ENCODE measurements at places on chromosomes 16 and 17.
A peak's percentile ranks its signal among the peaks of the same experiment; 100 is the strongest.

DNA sequence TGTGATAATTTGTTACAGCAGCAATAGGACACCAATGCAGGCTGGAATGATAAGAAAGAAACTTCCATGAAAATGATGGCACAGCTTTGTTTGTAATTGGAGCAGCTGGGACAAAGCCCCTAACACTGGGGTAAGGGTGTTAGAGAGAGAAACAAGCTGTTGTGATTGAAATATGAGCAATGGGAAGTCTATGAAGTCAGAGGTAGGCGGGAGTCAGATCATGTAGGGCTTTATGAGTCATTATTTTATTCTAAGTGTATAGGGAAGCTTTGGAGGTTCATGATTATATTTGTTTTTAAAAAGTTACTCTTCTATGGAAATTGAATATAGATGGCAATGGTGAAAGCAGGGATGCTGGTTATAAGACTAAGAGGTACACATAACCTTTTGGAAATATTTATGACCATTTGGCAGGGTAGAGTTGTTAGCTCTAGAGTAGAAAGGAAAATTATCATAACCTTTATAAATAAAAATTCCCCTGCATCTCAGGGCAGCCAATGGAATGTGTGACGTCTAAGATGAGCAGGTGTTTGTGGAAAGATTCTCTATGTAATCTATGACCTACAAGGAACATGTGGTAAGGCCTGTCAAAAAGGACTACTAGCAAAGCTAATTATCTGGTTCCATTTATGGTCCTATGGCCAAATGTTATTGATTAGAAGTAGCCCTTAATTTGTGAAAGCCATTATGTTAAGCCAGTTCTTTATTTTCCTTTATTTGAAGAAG is 85.6 kb downstream of the KCNJ2 start:
- H3K27ac ChIP-seq: no peak overlapping the region
- no peaks in the 10 kb centered on the region for H3K4me1 ChIP-seq
- no peaks in the 10 kb centered on the region for H3K36me3 ChIP-seq
- no peak for DNase-seq
- no peaks in the 10 kb centered on the region for H3K27me3 ChIP-seq
- no peak overlapping the region for H3K4me3 ChIP-seq

GRCh38 chr17:16529906-16530305 is 37.9 kb upstream of the LRRC75A start:
- DNase-seq: no peak
- H3K27me3 ChIP-seq: no peaks in the 10 kb centered on the region
- H3K4me1 ChIP-seq: peaks cover 1% of the 10 kb centered on the region
- H3K27ac ChIP-seq: no peak overlapping the region

DNA sequence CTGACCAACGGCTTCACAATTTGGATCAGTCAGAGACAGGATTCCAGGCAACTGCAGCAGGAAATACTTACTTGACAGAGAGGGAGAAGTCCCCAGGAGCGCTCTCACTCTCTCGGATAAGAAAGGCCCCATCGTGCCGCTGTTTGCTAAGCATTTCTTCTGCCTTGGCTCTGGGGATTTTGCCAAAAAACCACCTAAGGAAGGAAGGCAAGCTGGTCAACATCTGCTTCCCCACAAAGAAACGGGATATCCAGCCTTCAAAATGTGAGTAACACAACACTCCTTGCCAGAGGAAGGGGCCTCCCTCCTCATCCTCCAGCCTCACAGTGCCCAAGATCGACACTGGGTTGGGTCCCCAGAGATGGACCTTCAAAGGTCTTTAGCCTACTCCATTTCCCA is 36.6 kb upstream of the SLC25A19 start:
- no peaks in the 10 kb centered on the region for H3K36me3 ChIP-seq
- no peaks in the 10 kb centered on the region for H3K27me3 ChIP-seq
- peak overlapping the region; percentile 8 for H3K27ac ChIP-seq
- DNase-seq: no peak
- H3K4me3 ChIP-seq: no peak overlapping the region

GRCh38 chr17:75540923-75541503 is 15.5 kb downstream of the LLGL2 start:
- H3K4me1 ChIP-seq: peaks cover 95% of the 10 kb centered on the region
- no peak for DNase-seq
- H3K36me3 ChIP-seq: peaks cover 5% of the 10 kb centered on the region
- H3K27me3 ChIP-seq: no peaks in the 10 kb centered on the region

GRCh38 chr16:71700831-71701230 is 23.7 kb downstream of the PHLPP2 start:
- no peak for DNase-seq
- H3K36me3 ChIP-seq: no peaks in the 10 kb centered on the region
- no peaks in the 10 kb centered on the region for H3K27me3 ChIP-seq
- no peaks in the 10 kb centered on the region for H3K4me1 ChIP-seq
- H3K27ac ChIP-seq: no peak overlapping the region

- no peaks in the 10 kb centered on the region for H3K36me3 ChIP-seq
- no peak for DNase-seq
- H3K4me3 ChIP-seq: no peak overlapping the region
- no peaks in the 10 kb centered on the region for H3K4me1 ChIP-seq
Observed at GRCh38 chr16:87790292-87791100, 24.7 kb upstream of the KLHDC4 start.

DNA sequence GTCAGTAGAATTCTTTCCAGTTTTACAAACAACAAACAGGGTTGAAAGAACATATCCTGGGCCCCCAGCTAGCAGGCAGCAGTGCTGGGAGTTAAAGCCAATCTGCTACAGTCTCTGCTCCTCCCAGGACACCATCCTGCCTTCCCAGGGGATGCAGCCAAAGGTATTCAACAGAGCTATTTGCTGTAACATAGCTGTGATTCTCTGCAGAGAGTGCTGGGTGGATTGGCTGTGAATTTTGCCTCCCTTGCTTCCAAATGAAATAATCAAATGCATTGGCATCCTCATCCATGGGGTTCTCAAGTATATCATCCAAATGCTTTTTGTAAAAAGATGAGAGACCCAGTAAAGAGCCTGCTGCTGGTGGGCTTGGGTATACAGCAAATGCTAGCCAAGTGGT is 124.3 kb downstream of the NPIPB5 start:
- no peak overlapping the region for H3K4me3 ChIP-seq
- H3K4me1 ChIP-seq: no peaks in the 10 kb centered on the region

DNA sequence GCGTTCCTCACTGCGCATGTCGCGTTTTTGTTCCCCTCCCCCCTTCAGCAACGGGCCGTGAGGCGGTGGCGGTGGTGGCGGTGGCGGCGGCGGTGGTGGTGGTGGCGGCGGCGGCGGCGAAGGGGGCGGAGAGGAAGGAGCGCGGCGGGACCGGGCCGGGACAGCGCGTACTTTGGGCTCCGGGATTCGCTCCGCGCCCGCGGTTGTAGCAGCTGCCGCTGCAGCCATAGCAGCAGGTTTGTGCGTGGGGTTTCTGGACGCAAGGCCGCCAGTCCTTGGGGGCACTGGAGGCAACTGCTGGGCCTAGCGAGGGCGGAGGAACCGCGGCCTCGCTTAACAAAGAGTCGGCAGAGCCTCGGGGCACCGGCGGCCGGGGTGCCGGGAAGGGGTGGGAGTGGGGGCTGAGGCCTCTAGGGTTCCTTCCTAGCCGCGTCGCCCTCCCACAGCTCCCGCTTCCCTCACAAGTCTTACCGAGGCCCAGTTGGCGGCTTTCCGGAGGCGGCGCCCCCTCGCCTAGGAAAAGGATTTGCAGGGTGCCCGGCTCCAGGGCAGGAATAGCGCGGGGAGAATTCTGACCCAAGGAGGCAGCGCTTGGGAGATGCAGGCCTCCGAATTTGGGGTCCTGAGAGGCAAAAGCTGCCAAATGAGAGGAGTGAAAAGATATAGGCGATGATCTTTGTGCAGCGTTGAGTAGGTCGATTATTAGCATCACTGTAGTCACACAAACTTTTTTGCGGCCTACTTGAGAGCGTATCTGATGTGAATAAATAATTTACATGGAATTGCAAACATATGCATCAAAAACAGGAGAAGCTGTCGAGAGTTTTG is at the start of gene DDX42:
DDX42 (plus strand) TSS at position 30 of the 828 bp plus-strand sequence. CDS start 12,880 bp downstream, outside the sequence.
- H3K36me3 ChIP-seq: no peaks in the 10 kb centered on the region
- H3K4me3 ChIP-seq: peak within 1 kb of the TSS; percentile 94
- peak; percentile 53 for DNase-seq
- H3K4me1 ChIP-seq: peaks cover 2% of the 10 kb centered on the region
- no peaks in the 10 kb centered on the region for H3K27me3 ChIP-seq
- H3K27ac ChIP-seq: peak within 1 kb of the TSS; percentile 99

DNA sequence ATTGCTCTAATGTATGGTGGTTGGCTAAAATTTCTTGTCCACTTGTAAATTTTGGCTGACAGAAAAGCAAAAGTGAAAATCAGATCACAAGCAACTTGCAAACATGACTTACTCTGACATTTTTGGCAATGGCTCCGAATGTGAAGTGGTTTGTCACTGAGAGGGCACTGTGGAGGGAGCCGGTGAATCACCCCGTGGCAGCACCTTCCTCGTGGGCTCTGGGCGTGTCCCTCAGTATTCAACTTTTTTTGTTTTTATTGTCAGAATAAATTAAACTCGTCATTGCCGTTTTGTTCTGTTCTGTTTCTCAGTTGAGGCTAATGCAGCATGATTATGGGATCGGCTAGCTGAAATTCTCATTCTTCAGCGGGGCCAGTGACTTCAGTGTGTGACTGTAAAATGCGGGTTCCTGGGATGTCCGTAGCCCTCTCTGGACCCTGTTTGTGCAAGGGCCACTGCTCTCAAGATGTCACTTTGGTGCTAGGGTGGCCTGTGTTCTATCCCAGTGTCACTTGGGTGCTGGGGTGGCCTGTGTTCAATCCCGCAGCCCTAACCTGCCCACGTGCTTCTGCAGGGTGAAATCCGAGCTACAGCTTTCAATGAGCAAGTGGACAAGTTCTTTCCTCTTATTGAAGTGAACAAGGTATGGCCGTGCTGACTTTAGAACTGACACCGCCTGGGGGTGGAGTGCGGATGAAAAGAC is 48.8 kb downstream of the RPA1 start:
- H3K36me3 ChIP-seq: peaks cover 30% of the 10 kb centered on the region
- H3K27ac ChIP-seq: no peak overlapping the region
- H3K4me1 ChIP-seq: no peaks in the 10 kb centered on the region

- H3K4me3 ChIP-seq: no peak overlapping the region
- no peaks in the 10 kb centered on the region for H3K36me3 ChIP-seq
- no peaks in the 10 kb centered on the region for H3K27me3 ChIP-seq
- no peak overlapping the region for H3K27ac ChIP-seq
Observed at GRCh38 chr16:51401673-51402072, 250.6 kb upstream of the SALL1 start.

- no peaks in the 10 kb centered on the region for H3K4me1 ChIP-seq
- H3K36me3 ChIP-seq: no peaks in the 10 kb centered on the region
- peak; percentile 64 for DNase-seq
- H3K27me3 ChIP-seq: no peaks in the 10 kb centered on the region
Observed at GRCh38 chr17:14143688-14144087, 74.4 kb downstream of the COX10 start.

Data from small intestine (tissue), 16 donors.